ENCODE measurements at places on chromosomes 13 and 19.
A peak's percentile ranks its signal among the peaks of the same experiment; 100 is the strongest.

GRCh38 chr19:51258165-51259160 lies 7.6 kb downstream of the SIGLECL1 start:
- DNase-seq = no peak

- DNase-seq = no peak
Measured at GRCh38 chr13:114099918-114100445, 32.4 kb downstream of the RASA3 start.

- DNase-seq = no peak
Measured at GRCh38 chr19:46787040-46787330, 1.4 kb downstream of the SLC1A5 start.

GRCh38 chr19:16893686-16893989 lies 4.8 kb downstream of the F2RL3 start:
- no peak for DNase-seq

DNA sequence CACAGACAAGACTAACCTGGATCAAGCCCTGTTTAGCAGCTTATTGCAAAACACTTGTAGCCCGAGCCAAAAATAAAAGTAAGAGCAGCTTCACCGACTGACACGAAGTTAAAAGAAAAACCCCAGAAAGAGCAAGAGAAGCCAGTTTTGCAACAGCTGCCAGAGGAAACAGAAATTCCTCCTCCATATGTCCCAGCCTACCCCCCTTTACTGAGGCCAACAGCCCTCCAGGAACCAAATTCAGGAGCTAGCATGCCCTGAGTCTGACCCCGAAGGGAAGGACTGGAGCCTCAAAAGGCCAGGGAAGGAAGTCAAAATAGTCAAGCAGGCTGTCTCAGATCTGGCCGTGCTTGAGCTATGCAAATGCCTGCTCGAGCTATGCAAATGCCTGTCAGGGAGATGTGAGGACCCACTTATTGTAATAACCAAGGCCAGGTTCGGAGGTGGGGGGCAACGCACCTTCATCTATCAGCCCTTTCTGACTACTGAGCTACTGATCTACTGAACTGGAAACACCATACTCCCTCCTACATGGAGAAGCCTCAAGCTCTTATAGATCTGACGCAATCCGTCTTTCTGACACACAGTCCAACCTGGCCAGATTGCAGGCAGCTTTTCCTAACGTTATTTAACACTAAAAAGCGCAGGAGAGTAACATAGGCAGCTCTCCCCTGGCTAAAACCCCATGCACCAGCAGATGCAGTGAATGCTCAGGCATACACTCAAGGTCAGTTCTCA lies 6.7 kb downstream of the SIGLEC11 start:
- DNase-seq = peak; percentile 26

DNA sequence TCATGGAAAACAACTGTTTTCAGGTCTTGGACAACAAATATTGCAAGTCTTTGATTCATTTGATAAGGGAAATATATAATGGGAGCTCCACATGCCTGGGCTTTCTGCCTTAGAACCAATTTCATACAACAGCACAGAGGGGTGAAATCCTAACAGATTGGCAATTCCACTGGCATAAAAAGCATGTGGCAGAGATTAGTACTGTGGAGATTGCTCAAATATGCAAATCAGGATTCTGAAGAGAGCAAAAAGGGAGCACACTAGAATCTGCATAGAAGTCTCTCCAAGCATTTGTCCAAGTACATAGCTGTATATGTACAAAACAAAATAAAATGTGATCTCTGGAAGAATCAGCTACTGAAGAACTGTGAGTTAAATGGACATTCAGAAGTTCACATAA lies 312.9 kb upstream of the SLITRK5 start:
- DNase-seq = no peak

- DNase-seq = no peak
Measured at GRCh38 chr19:43318796-43319314, 34.6 kb upstream of the CD177 start.

DNA sequence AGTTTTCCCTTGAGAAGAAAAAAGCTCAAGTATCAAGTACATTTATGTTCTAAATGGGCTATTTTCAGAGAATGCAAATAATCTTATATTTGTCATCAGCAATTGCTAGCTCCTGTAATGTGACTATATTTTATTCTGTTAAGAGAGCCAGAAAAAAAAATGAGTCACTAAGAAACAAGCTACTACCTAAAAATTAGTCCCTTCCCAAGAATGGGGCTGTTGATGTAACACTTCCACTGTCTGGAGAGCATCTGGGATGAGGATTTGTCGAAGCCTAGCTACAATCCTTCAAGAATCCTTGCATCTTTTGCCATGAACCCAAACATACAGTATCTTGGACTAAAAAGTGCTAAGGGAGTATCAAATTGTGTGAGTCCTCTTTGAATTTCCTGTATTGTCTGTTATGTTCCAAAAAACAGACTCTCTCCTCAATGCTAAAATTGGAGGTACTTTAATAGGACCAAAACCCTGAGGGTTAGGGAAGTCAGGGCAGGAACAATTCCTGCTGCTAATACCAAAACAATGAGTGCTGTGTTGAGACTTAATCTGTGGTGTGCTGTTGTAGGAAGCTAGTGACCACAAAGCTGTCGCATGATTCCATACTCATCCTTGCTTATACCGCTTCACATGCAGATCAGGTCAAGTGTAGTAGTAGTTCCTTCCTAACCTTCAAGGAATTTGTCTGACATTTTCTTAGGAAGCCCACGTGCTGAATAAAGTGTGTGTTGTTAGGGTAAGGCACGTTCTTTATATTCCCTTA lies 4.9 kb upstream of the ZC3H13 start:
- DNase-seq = no peak

- DNase-seq = no peak
Measured at GRCh38 chr19:18473003-18473705, 35.2 kb upstream of the ISYNA1 start.

GRCh38 chr19:41860419-41861115 lies 512 bp downstream of the RPS19 start:
- no peak for DNase-seq

GRCh38 chr13:51727634-51728274 lies 76.2 kb downstream of the DHRS12 start:
- DNase-seq = no peak
